Nephron progenitor cell (in vitro differentiated cells): ENCODE measurements at places on chromosomes 6 and 20.

GRCh38 chr20:52923123-52923937 lies 48.8 kb upstream of the TSHZ2 start:
- no peak for DNase-seq

DNA sequence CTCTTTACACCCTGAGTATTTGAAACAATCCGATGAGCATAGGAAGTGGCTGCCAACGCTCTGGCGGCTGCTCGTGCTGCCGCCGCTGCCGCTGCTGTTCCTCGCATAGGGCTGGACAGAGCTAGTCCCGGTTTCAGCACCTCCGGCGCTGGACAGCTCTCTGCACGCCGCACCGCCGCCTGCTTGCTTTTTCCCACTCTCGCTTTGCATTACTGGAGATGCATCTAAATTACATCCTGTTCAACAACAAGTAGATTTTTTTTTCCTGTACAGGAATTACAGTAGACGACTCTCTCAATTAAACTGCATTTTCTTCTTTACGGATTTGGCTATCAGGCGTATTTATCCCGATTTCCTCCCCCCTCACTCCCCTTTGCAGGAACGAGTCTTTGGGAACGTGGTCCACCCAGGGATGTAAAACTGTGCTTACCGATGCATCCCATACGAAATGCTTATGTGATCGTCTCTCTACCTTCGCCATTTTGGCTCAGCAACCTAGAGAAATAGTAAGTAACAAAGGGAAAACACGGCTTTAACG lies 563.8 kb downstream of the LMBRD1 start:
- peak; percentile 94 for DNase-seq

- no peak for DNase-seq
Observed at GRCh38 chr6:94414041-94414440, 994.7 kb upstream of the EPHA7 start.

DNA sequence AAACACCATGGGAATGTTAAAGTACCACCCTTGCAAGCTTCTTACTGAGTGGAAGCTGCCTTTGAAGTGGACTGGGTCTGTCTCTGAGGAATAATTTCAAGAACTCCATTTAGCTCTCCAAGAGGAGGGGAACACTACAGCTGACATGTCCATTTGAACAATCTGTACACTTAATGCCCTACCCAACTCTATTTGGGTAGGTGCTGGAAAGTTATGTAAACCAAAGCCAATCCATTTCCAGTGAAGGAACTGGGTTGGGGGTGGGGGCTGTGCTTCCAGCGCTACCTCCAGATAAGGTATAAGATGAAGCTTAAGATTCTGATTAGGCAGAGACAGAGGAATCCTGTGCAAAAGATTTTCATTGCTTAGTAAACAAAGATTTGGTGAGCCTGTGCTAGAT lies 122.0 kb downstream of the TCP11 start:
- no peak for DNase-seq
